ENCODE measurements at places on chromosomes 5 and 9. TPM values are rescaled to one million over a fixed set of nuclear protein-coding genes. Genes with fewer than 3 reads are reported as not detected.

GRCh38 chr9:121631978-121632418 lies 19.4 kb upstream of the DAB2IP start:
- no peak for DNase-seq

CCL27 gene
- not detected for total RNA-seq

- no peak for DNase-seq
These were observed 374.1 kb upstream of the ACO1 start for GRCh38 chr9:32010322-32010721.

DEPDC1B gene
- total RNA-seq = 22.7 TPM

DNA sequence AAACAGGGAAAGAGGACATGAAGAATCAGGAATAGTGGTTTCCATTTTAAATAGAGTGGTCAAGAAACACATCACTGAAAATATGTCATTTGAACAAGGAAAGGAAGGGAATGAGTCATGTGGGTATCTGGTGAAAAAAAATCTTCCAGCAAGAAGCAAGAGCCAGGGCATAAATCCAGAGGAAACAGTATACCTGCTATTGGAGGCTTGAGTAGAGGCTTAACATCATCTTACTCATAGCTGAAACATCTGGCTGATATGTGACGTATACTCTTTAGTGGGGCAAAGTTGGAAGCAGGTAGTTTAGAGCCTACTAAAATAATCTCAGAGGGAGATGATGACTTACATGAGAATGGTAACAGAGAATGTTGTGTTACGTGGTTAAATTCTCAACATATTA lies 517.2 kb downstream of the CAAP1 start:
- DNase-seq = no peak

Data from Karpas-422 (cell line).